ENCODE measurements at places on chromosomes 2 and 18.
A peak's percentile ranks its signal among the peaks of the same experiment; 100 is the strongest.

GRCh38 chr2:236158969-236159777 lies 9.0 kb downstream of the GBX2 start:
- DNase-seq = peak; percentile 40

GRCh38 chr2:78980871-78981270 lies 44.6 kb upstream of the REG3G start:
- DNase-seq = no peak

GRCh38 chr18:53944721-53945120 lies 279.7 kb downstream of the MBD2 start:
- peak; percentile 7 for DNase-seq

DNA sequence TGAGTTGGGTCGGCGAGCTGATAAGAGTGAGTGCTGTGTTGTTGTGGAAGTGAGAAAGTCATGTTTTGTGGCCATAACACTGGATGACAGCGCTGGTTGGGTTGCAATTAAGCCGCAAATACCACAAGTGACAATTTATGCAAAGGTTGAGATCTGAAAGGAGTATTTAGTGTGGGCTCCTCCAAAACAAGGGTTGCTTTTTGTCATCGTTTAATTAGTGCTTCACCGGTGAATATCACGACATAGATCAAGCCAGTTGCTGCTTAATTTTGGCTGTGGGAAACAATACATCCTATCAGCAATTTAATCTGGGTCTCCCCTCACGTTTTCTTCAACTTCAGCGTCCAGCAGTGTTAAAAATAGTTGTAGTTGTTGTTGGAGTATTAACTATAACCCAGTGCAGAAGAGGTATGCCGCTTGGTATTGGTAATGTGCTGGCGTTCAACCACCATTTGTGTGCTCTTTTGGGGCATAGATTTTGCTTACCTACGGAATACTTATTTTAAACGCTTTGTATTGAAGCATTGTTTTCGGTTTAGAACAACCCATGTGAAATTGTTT lies 662 bp downstream of the ACVR2A start:
- peak; percentile 52 for DNase-seq

DNA sequence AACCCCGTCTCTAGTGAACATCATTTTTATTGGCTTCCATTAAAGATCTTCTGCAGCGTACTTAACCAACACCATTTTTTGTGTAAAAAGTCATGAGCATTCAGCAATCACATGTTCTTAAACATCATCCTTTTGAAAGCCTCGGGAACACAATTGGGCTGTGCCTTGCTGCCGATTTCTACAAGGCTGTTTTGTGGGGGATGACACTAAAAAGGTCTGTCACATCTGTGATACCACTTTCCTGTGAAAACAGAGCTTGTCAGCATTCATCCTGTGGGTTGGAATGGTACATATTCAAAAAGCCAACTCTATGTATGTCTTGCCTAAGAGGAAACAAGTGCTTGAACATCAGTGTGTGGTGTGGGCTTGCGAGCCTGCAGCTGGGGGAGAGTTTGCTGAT lies 49.1 kb upstream of the MAPRE3 start:
- DNase-seq = no peak

- no peak for DNase-seq
Measured at GRCh38 chr18:24810561-24811305, 350.3 kb downstream of the HRH4 start.

GRCh38 chr2:222064286-222064685 lies 234.5 kb downstream of the PAX3 start:
- no peak for DNase-seq

DNA sequence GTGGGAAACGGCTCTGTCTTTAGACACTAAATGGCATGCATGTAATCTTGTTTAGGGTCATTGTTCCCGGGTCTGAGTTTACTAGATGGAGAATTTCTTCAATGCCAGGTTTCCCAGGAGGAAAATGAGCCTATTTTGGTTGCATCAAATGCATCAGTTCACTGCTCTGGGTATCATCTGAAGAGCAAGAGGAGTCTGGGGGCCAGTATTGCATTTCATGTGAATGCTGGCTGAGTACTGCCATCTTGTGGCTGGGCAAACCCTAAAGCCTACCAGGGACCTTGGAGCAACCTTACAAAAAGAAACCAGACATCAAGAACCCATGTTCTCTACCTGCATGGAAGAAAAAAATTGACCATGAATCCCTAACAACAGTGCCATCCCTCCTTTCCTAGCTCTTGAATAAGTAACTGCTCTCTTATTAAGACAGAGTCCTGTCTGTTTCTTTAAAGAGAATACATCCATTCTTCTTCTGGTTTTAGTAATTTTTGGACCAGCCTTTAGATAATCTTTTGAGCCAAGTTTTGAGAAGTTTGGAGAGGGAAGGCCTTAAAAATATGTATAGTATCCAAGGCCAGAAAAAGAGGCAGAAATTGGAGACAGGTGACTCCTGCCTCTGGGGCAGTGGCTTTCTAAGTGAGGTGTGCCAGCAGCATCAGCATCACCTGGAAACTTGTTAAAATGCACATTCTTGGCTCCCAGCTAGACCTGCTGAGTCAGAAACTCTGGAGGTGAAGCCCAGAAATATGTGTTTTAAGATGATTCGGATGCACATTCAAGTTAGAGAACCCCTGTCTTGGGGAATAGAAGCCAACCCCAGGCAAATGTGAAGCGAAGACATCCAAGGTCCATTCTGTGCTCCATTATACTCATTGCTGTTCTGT lies 261.0 kb upstream of the CXCR4 start:
- peak; percentile 75 for DNase-seq

GRCh38 chr2:54570925-54571694 lies 115.0 kb downstream of the SPTBN1 start:
- no peak for DNase-seq

DNA sequence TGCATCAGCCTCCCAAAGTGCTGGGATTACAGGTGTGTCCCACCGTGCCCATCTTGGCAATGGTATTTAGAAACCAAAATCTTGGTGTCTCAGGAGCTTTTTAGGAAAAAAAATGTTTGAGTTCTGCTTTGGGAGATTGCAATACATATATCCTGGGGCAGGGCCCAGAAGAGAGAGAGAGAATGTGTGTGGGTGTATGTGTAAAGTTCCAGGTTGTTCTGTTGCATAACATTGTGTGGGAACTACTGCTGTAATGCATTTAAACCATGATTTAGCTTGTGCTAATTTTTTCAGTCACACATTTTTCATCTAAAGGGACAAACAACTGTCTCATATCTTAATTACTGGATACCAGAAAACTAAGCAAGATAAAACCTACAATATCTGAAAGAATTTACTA lies 70.8 kb upstream of the NABP1 start:
- no peak for DNase-seq
